ENCODE measurements at places on chromosomes 3 and 15. TPM values are rescaled to one million over a fixed set of nuclear protein-coding genes. Genes with fewer than 3 reads are reported as not detected.

The SIDT1 gene
- total RNA-seq, result not detected

The B3GALNT1 gene
- 14.7 TPM for total RNA-seq

The AP3B2 gene
- 9.8 TPM for total RNA-seq

DNA sequence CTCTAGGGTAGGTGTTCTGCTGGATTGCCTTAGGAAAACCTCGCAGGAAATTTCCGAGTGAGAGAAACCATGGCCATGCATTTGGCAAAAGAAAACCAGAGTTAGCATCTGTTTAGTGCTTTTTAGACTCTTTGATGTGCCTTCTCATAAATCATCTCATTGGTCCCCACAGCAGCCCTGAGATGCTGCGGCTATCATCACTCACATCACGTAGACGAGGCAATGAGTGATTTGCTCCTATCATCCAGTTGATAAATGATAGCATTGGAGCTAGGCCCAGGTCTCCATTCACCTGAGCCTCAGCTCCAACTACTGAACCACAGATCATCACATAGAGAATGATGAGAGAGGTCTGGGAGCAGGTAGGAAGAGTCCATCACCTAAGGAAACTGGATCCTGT, 111.1 kb downstream of the PDCD6IP start:
- DNase-seq, result no peak
- H3K27ac ChIP-seq, result no peak overlapping the region
- no peaks in the 10 kb centered on the region for H3K27me3 ChIP-seq
- no peaks in the 10 kb centered on the region for H3K4me1 ChIP-seq
- no peaks in the 10 kb centered on the region for H3K36me3 ChIP-seq
- no peak overlapping the region for H3K4me3 ChIP-seq

DNA sequence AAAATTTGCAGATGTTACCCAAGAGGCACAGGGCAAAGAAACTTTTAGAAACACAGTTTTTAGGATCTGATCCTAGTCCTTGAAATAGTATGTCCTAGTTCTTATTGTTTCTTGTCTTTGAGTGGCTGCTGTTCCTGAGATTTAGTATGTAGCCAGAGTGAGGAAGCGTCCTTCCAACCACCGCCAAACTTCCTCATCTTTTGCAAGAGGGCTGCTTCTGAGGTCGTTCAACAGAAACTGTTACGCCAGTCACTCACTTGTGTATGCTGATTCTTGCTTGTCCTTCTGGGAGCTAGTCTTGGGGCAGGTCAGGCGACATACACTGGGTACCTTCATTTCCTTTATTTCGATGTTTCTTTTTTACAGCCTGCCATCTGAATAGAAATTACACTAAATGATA, 577.3 kb upstream of the ZNF717 start:
- no peak overlapping the region for H3K27ac ChIP-seq
- H3K4me1 ChIP-seq, result no peaks in the 10 kb centered on the region
- no peak overlapping the region for H3K4me3 ChIP-seq
- H3K27me3 ChIP-seq, result no peaks in the 10 kb centered on the region
- H3K36me3 ChIP-seq, result no peaks in the 10 kb centered on the region

GRCh38 chr3:119436977-119437376, 26.4 kb downstream of the TMEM39A start:
- H3K4me3 ChIP-seq, result no peak overlapping the region
- H3K27me3 ChIP-seq, result no peaks in the 10 kb centered on the region

Measured in H9 (cell line).